KG1 (cell line): ENCODE measurements at places on chromosomes 6 and 20.

- DNase-seq: no peak
These were observed 22.6 kb upstream of the XRN2 start for GRCh38 chr20:21280522-21281016.

DNA sequence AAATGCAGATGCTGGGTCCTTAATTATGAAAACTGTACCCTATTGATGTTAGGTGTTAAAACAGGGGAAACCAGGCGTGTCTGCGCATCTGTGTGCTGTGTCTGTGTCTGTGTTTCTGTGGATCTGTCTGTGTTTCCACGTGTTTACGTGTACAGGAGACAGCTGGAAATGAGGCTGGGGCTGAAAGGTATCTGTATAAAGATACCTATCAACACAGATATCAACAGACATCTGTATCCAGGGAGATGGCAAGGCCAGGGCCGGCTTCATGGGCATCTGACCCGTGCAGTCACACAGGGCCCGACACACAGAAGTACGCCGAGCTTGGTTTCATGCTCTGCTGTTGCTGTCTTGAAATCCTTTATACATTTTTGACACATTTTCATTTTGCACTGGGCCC is 48.6 kb downstream of the BMP7 start:
- no peak for DNase-seq

DNA sequence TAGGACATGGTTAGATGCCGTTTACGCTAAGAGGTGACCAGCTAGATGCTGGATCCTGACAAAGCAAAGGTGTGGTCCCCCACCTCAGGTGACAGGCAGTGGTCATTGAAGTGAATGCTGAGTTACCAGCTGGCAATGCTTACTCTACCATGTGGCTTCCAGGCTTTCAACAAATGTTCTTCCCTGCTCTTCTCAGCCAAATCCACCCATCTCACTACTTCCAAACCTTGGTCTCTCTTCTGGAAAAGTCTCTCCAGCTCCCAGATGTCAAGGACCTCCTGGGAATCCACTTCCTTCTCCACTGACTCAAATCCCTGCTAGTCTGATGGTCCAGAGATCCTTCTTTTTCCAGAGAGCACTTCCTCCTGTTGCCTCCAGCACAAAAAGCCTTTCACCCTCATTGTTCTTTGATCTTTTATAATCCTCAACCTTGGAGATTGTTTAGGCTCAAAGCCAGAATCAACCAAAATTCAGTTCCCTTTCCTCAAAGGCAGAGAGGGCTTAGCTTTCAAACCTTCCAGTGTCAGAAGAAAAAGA is 228.0 kb downstream of the ZNF217 start:
- DNase-seq: no peak

- DNase-seq: no peak
These were observed 88.6 kb upstream of the E2F3 start for GRCh38 chr6:20313051-20313450.

- no peak for DNase-seq
These were observed 3.3 kb upstream of the ULBP3 start for GRCh38 chr6:150072201-150072600.

- peak; percentile 69 for DNase-seq
These were observed 18.2 kb downstream of the TMEM242 start for GRCh38 chr6:157304899-157305663.

- no peak for DNase-seq
These were observed 19.4 kb downstream of the TPX2 start for GRCh38 chr20:31758521-31758920.

DNA sequence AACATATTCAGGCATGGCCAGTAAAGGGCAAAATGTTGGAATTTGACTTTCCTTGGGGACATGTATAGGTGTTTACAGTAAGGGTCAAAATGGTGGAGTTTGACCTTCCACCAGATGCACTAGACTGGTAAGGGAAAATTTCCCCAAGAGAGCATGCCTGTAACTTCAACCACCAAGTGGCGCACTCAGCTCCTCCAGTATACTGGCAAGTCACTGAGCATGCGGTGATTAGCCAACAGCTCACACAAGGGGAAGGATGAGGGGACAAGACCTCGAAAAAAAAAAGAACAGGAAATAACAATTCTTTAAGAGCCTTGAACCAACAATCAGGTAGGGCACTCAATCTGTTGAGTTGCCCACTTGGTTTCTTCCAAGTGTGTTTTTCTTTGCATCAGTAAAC is 140.9 kb downstream of the EYS start:
- no peak for DNase-seq

GRCh38 chr6:52390361-52390727 is 28.4 kb downstream of the PAQR8 start:
- peak; percentile 33 for DNase-seq

DNA sequence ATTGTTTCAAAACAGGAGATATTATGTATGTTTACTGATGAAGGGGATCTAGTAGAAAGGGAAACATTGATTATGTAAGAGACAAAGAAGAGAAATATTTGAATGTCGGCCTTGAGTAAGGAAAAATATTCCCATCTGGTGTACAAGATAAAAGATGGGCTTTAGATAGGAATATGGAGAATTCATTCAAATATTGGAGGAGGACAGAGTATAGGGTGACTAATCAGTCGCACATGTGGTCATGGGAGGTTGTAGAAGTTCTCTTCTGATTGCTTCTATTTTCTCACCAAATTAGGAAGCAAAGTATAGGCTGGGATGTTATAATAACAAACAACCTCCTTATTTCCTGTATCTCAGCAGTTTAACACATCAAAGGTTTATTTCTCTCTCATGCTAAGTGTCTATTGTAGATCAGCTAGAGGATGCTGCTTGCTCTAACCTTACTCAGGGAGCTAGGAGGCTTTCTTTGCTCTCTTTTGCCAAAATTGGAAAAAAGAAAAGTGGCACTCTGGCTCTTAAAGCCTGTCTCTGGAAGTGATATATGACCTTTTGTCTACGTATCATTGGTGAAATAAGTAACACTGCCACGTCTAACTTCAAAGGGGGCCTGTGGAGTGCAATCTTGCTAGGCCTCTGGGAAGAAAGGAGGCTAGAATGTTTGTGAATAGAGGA is 1.2 kb upstream of the HDDC2 start:
- DNase-seq: no peak

DNA sequence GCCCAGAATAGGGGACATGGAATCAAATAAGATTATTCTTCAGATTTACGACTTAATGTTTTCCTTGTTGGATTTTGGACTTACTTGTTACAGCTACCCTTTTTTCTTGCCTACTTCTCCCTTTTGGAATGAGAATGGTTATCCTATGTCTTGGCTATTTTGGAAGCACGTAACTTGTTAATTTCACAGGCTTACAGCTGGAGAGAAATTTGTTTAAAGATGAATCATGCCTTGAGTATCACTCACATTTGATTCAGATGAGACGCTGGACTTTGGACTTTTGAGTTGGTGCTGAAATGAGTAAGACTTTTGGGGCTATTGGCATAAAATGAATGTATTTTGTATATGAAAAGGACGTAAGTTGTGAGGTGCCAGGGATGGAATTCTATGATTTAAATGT is 83.3 kb downstream of the SMPDL3A start:
- DNase-seq: no peak

DNA sequence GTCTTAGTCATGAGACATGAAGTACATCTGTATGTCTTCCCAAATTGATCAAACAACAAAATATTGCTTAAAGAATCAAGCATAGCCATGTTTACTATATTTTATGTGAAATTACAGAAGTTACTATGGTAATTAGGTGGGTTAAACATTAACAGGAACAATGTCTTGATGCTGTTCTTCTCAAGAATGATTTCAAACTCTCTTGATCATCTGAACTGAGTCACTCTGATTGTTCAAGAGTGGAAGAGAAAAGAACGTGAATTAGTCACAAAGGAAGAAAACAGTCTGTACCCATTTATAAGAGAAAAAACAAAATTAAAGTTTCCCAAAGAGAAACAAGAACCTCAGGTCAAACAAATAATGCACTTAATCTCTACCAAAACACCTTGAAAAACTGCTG is 62.2 kb upstream of the NUP153 start:
- no peak for DNase-seq

DNA sequence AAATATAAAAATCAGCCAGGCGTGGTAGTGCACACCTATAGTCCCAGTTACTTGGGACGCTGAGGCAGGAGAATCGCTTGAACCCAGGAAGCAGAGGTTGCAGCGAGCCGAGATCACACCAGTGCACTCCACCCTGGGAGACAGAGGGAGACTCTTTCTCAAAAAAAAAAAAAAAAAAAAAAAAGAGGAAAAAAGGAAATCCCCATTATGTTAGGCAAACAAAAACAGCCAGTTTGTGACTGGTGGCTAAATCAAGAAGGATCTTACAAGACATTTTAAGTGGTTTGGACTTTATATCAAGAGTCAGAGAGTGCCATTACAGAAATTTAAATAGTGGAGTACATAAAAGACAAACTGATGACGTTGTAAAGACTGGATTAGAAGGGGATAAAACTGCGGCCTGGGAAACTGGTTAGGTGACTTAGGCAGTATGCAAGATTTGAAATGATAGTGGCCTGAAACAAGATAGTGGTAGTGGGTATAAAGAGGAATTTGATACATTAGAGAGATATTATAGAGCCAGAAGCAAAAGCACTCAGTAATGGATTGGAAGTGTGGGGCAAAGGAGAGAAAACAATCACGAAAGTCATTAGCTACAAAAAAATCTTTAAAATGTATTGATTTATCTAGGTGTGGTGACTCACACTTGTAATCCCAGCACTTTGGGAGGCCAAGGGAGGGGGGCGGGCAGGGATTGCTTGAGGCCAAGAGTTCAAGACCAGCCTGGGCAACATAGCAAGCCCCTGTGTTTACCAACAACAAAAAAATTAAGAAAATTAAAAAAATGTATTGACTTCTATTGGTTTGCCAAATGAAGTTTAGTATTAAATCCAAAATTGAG is 1.7 kb upstream of the MYO6 start:
- DNase-seq: no peak

GRCh38 chr20:21836346-21836745 is 130.9 kb downstream of the PAX1 start:
- DNase-seq: no peak

DNA sequence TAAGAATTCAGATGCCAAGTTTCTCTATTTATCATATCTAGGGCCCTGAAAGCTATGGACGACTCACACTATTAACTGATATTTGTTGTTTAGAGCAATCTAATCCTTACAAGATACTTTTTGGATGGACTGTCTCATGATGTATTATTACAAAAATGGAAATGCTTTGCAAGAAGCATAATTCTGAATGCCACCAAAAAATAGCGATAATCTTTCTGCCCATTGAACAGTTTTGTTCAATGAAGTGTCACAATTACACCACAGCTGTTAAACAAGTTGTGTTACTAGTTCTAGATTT is 460.4 kb upstream of the JARID2 start:
- no peak for DNase-seq

- no peak for DNase-seq
These were observed 3.1 kb downstream of the C6orf89 start for GRCh38 chr6:36888654-36889481.

DNA sequence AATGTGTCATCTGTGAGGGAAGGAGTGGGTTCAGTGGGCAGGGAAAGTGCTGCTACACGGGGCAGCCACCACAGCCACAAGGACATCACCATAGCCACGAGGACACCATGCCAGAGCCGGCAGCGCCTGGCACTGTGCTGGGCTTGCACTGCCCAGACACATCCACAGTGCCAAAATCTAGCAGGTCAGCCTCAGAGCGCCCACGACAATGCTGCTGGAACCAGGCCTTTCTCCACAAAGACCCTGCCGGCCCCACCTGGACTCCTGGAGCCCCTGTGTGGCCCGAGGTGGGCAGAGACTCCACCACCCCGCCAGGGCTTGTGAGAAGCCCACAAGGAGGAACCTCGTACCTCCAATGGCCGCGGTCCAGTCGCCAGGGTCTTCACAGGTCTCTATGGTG is 18.6 kb upstream of the HELZ2 start:
- DNase-seq: no peak

DNA sequence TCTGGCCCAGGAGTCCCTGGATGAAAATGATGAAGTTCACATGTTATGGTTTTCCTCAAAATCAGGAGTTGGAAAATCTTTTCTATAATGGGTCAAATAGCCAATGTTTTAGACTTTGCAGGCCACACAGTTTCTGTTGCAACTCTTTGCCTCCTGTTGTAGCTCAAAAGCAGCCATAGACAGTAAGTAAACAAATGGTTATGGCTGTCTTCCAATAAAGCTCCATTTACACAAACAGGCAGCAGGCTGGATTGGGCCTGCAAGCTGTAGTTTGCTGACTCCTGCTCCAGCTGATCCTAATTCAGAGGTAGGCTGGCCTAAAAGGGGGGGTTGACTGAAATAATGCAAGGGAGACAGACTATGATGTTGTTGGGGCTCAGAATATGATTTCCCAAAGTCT is 33.0 kb downstream of the METTL24 start:
- DNase-seq: no peak

DNA sequence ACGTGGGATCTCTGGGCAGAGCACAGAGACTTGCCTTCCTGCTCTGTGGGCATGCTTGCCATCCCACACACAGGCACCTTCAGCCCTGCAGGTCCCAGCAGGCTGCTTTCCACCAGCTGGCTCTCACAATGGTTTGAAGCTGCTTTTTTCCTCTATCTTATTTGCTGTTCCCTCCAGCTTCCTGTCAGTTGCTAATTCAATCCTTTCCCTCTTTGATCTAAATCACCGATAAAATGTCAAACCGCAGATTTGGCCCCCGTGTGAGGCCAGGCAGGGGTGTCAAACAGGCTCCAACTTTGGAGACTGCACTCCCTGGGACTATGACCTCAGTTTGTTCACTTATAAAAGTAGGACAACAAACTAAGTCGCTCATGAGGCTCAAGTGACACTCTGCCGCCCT is 40.6 kb upstream of the PCMTD2 start:
- DNase-seq: no peak
